Cortex of kidney (tissue), 1 donor: ENCODE measurements at places on chromosomes 12 and 14.

DNA sequence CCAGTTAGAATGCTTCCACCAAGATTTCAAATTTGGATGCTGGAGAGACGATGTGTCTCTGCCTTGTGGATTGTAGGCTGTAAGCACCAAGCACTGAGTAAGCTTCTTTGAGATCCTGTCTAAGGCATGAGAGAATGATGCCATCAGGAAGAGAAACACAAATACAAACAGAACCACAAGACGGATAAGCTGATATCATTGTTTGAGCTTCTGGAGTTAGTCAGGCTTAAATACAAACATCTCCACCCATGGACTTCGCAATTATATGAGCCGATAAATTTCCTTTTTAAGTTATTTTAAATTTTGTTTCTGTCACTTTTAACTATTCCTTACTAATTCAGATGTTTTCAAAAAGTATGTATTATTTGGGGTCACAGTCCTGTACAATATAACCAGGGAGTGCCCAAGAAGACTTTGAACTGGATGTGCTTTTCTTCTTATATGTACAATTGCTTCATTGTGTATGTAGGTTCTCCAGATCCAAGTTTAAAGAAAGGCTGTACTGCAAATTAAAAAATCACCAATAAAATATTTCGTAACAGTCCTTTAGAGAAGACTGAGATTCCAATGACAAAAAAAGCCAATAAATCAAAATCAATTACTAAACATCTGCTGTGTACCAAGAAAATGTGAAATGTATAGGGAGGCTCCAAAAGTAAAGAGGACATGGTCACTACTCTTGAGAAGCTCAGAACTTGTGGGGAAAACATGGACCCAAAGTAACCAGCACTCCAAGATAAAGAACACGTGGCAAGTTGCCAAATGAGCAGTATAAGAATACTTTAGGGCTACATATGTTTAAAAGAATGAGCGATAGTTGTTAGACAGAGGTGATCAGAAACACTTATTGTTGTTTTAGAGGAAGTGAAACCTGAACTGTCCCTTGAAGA, 274.1 kb downstream of the ADAMTS20 start:
- no peak for DNase-seq

DNA sequence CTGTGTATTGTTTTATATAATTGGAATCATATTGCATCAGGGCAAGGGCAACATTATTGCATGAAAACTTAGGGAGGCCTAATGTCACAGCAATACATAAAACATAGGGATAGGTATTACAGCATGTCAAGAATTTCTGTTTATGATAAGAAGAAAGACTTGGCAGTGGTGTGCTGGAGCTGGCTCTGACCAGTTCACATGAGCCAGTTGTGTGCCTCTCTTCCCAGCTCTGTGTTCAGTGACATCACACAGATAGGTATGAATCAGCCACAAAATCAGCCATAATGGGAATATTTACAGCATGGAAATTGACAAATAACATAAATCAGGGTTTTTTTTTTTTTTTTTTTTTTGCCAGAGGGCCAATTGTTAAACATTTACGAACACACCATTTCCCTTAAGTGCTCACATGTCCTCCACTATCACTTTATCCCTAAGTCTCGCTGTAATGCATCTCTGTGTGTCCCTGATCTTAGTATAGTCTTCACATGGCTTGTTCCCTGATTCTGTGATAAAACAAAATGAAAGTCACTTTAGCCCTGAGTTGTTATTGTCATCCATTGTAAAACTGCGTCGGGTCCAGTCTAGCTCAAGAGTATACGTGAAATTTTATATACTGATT, 31.9 kb upstream of the ACSM4 start:
- no peak for DNase-seq

DNA sequence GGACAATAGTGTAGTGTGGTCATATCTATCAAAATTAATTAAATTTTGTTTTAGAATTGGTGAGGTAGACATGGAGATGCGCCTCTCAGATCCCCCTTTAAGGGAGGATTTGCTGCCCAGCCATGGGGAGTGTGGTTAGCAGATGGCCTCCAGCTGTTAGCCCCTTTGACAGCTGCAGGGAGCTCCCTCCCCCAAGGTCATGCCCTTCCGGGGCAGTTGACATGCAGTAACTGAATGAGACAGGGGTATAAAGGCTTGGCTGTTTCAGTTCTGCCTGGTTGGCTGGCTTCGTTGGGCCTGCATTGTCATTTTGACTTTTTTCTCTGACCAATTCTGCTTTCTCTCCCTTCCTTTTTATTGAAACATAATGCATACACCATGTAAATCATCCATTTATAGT, 291.5 kb upstream of the SRRM4 start:
- DNase-seq: no peak

DNA sequence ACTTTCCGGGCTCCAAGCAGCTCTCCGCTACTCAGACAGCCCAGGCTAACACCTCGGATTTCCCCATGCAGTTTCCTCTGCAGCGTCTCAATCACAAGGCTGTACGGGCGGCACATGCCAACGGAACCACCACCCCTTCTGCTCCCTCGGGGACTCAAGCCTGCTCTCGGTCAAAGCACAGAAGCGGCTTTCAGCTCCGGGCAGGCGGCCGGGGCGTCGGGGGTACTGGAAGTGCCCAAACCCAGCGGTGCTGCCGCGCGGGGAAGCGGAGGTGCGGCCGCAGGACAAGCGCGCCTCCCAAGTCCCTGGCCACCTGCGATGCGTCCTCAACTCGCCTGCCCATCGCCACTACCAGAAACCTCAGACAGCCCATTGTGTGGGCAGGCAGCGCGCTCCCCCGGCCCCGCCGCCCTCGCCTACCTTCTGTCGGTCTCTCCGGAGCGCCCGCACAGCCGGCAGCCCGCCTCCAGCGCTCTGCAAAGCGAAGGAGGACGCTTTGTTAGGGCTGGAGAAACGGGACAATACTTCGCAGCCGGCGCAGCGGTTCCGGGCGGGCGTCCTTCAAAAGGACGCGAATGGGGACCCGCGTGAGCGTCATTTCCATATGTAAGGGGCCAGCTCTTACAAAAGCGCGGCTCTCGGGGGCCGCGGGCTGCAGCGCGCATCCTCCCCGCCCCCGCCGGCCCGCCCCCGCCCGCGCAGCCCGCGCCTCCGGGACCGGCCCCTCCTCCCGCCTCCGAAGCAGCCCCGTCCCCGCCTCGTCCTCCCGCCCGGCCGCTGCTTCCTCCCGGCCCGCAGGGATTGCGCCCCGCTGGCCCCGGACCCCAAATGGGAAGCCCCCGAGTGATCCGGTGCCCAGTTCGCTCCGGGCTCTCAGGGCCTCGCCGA, 674 bp downstream of the NIN start:
- DNase-seq: no peak

GRCh38 chr12:95573951-95574576, 22.8 kb upstream of the USP44 start:
- no peak for DNase-seq

GRCh38 chr12:22039361-22039760, 6.7 kb upstream of the CMAS start:
- no peak for DNase-seq

DNA sequence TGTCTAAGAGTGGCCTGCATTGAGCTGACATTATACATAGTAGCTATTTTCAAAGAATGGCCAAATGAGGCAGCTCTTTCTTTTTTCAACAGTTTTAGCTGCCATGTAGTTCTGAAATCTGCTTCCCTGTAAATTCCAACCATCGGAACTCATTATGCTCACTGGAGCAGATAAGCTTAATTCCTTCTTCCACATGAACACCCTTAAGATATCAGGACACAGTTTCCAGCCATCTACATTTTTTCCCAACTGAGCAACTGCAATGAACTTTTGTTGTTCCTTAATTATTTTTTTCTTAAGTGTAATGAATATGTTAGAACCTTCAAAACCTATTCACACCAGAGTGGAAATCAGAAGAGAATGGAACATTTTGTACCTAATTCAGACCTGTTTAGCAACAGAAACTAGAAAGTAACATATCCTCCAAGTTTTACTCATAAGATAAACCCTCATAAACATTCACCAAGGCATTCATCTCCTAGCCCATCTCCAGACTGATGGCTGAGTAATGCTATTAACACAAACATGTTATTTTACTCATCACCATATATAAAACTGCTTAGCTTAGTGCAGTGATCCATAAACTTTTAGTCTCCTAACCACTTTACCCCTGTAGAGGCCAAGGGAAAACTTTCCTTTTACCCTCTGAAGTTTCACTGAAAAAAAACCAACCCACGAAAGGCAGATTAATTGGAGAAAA, 296.1 kb upstream of the SYT1 start:
- no peak for DNase-seq

GRCh38 chr14:88868558-88869159, 44.2 kb downstream of the TTC8 start:
- no peak for DNase-seq

DNA sequence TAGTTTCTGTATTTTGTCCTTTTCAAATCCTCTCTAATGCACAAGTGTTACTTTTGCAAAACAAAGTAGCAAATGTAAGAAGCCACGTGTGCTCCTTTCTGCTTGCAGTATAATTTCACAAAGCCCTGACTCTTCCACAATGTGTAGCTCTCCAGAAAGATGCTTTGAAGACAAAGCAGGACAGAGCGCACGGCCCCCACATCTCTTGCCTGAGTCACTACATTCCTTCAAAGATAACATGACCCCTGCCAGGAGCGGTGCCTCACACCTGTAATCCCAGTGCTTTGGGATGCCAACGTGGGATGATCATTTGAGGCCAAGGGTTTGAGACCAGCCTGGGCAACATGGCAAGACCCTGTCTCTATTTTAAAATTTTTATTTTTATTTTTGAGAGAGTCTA, 40.5 kb downstream of the JAG2 start:
- DNase-seq: no peak
